ENCODE measurements at places on chromosomes 4 and X.
A peak's percentile ranks its signal among the peaks of the same experiment; 100 is the strongest.

DNA sequence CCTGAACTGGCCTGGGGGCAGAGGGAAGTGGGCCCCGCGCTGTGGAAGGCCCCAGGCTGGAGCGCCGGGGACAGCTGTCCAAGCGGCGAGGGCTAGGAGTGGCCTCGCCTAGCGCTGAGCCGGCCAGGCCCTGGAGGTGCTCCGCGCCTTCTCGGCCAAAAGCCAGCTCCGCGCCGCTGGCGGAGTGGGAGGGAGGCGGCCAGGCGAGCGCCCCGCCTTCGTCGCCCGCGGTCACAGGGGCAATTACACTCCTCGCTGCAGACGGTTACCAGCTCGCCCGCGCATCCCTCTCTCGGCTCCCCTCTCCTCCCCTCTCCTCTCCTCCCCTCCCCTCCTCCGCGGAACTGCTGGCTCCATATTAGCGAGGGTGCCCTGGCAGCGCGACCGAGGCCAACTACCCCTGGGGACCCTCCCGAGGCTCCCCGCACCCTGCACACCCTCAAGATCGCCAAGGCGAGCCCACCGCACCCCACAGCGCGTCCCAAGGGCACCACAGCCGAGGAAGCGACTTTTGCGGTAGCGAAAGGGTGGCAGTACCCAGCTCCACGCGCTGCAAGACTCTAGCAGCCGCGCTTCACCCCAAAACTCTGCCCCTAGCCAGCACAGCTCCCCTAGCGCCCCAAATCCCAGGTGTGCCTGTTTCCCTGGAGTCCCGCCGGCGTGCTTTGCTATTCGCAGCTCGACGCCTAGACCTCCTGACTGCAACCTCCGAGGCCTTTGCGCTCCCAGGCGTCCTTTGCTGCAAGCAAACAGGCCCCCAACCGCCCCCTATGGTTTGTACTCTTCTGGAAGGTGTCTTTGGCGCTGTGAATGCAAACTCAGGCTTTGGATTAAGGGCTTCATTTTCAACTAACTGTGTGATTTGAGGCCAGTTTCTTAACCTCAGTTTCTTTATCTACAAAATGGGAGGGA is 91.4 kb downstream of the BCOR start:
- DNase-seq = no peak

DNA sequence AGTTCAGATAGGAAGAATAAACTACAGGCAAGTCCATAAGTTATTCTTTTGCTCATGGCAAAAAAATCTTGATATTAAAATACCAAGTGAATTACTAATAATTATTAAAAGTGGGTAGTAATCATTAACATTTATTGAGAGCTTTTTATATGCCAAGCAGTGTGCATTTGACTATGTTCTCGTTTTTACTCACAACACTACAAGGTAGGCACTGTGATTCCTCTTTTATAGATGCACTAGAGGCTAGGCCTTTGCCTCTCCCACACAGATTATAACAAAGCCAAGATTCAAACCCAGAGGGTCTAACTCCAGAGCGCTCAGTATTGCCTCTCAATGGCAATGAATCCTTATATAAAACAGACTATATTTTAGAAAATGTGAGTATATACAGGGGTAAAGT is 254.2 kb downstream of the NAF1 start:
- DNase-seq = no peak

GRCh38 chr4:73866246-73866645 is 2.9 kb upstream of the CXCL1 start:
- DNase-seq = no peak

GRCh38 chrX:19563746-19564145 is 48.4 kb upstream of the MAP3K15 start:
- DNase-seq = no peak

GRCh38 chr4:127309369-127310102 is 323.2 kb upstream of the INTU start:
- DNase-seq = no peak

GRCh38 chrX:15525664-15526416 is 25.2 kb downstream of the BMX start:
- DNase-seq = no peak

DNA sequence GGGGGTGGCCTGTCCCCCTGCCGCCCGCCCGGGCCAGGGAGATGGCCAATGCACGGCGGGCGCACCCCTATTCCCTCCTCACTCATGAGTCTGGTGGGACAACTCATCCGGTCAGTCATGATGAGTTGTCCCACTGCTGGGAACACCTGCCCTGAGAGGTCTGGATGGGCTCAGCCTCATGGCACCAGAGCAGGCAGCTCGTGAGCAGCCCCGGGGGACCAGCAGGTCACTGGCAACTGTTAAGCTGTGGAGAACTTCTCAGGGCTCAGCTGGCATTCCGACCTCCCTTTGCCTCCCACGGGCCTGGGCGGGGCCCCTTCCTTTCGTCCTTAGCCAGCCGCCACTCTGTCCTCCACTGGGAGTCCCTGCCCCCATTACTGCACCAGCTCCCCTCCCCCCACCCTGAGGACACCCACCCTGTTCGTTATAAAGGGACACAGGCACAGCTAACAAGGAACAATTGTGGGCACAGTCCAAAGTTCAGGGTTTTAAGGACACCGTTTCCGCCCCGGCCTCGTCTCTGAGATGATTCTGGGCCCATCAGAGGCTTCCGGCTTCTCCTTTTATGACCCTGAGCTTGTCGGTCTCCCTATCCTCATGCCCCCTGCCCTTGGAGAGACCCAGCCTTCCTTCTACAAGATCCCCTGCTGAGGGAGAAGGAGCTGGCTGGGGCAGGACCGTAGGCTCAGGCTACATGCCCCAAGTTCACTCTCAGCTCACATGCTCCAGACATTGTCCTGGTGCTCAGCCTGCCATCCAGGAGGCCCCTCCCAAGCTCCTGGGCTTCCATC is 14.6 kb upstream of the KIAA0232 start:
- DNase-seq = no peak

DNA sequence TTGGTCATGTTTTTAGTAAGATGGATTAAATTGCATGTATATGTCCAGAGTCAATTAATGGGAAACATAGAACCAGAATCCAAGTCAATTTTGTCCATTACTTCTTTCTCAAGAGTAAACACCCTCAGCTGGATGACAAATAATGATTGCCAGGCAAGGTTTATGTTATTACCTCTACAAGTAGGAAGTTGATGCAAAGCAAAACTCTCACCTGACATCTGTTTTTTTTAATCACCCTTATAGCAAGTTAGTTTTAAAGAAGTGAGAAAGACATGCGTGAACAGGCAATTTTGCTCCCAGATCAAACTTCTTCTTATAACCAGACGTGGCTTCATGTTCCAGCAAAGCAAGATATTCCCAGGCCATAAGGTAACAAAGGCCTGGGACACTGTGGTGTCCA is 348.5 kb upstream of the FTHL17 start:
- no peak for DNase-seq

DNA sequence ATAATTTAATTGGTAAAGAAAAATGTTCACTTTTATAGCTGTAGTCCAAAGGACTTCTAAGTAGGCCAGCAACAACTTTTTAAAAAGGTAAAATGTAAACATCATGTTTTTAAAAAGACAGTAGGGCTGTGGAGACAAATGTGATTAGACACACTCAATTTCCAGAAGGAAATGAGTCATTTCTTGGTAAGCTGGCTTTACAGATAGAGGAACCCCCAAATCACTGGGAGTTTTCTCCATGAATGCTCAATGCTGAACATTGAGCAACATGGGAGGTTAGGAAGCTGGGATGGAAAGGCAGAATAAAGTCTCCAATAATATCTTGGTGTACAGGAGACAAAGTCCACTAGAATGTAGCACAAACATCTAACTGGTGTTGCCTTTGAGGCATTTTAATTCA is 121.3 kb downstream of the NWD2 start:
- no peak for DNase-seq

GRCh38 chrX:3379111-3379510 is 32.7 kb upstream of the MXRA5 start:
- DNase-seq = no peak

GRCh38 chr4:145868637-145869409 is 69.8 kb downstream of the ZNF827 start:
- no peak for DNase-seq

GRCh38 chrX:140697618-140698017 is 11.9 kb upstream of the LINC00632 start:
- DNase-seq = no peak

GRCh38 chr4:89570931-89571330 is 263.3 kb upstream of the GPRIN3 start:
- DNase-seq = no peak

GRCh38 chr4:8655411-8656184 is 63.0 kb downstream of the CPZ start:
- DNase-seq = no peak

DNA sequence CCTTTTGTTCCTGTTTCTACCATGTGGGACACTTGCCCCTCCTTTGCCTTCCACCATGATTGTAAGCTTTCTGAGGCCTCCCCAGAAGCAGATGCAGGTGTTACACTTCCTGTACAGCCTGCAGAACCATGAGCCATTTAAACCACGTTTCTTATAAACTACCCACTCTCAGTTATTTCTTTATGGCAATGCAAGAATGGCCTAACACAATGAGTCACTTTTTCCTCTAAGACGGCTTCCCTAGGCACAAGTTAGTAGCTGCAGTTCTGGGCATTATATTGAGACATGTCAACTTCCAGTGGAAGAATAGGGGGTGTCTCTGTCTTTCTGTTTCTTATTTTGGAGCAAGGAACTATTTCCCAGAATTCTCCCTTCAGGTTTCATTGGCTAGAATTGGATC is 32.9 kb upstream of the DIPK2B start:
- DNase-seq = no peak

GRCh38 chr4:89538886-89539285 is 231.3 kb upstream of the GPRIN3 start:
- no peak for DNase-seq

DNA sequence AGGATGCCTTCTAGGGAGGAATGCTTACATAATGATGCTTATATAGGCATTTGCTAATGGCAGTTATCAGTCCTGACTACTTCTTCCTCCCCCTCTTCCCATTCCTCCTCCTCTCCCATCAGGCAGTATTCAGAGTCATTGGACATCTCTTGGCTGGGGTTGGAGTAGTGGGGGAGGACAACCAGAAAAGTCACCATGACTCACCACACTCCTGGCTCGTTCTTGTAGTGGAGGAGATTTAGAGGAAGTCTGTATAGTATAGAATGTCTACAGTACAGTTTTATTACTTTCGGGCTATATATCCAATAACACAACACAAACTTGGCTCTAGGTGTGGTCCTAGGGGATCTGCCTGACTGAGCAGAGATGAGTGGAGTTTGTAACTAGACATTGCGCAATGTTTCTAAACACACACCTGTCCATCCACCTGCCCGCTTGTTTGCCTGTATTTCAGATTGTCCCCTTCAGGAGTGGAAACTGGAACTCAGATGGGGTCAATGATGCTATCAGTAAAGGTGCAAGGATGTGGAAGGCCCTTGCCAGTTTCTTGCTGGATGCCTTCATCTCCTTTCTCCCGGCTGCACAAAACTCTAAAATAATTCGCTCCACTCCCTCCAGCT is 27.9 kb upstream of the KIAA1210 start:
- DNase-seq = no peak

DNA sequence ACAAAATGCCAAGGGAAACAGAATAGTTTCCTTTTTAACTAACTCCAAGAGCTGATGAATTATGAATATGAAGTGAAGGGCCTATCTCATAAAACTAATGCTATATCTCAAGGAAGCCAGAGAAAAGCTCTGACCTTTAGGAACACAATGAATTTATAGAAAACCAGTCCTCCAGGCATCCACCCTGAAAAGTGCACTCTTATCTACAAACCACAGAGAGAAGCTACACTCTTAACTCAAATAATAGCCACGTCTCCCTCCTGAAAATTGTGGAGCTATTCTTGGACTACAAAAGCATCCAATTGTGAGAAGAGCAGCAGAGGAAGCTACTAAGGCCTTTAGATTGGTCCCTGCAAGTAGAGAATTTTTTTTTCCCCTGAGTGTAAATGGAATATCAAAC is 253.9 kb downstream of the IL15 start:
- no peak for DNase-seq

- DNase-seq = no peak
These were observed 54.4 kb upstream of the GPR174 start for GRCh38 chrX:79089896-79090584.

DNA sequence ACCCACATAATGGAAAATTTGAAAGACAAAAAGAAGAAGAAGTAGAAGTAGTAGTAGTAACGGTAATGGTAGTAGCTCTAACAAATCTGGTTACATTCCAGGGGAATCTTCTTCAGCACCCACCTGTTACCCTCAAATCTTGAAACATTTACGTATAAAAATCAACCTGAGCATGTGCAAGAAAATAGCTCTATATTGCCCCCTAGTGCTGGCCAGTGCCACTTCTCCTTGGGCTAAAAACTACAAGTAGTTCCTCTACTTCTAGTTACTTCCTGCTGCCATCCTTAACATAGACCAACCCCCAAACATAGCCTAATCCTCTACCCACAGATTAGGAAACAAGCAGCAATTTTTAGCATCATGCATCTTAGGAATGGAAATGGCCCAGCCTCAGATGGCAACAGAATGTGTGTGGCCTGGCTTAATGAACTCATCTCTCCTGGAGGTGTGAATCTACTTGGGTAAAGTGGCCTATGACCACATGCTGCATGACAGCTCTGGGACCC is 3.1 kb downstream of the PDGFC start:
- peak; percentile 78 for DNase-seq

GRCh38 chr4:91116861-91117260 is 989.7 kb downstream of the CCSER1 start:
- peak; percentile 7 for DNase-seq

GRCh38 chrX:264634-265455 is 16.3 kb upstream of the PLCXD1 start:
- no peak for DNase-seq

- no peak for DNase-seq
These were observed 337.5 kb upstream of the CASK start for GRCh38 chrX:42260854-42261253.

- no peak for DNase-seq
These were observed 49.9 kb downstream of the IL15 start for GRCh38 chr4:141686146-141686775.

DNA sequence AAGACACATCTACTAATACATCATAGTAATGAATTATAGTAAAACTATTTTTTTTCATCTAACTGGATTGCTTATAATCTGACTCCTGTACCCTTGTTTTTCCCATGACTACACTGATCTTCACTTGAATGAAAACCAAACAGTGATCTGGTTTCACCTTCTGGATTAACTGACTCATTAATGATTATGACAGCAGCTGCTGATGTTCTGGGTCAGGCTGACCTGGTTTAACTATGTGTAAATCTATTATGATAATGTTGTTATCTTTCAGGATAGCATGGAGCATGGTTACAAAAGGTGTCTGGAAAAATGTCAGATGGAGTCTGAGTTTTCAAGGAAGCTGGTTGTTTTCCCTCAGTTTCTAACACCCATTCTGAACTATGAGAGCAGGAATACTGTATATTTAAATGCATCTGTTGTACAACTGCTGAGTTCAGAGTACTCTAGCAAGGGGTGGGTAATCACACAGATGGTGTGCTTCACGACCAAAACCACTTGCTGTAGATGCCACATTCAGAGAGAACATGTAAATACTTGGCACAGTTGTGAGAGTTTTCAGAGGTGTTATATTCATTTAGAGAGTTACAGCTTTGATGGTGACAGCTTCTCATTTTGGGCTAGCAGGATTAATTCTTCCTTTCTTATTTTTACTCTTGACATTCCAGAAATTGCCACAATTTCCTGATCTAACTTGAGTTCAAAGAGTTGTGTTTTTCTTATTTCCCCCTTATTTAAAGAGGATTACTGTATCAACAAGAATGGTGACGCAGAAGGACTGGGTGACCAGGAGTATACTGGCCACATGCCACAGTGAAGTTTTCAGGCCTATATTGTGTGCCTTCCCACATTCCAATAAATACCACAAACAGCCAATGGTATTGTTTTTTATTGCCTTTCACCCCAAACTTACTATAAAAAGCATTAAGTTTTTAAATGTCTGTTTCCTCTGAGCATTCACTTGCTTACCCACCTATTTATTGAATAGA is 249.7 kb upstream of the TET2 start:
- no peak for DNase-seq

GRCh38 chrX:120304256-120304655 is 7.0 kb downstream of the TMEM255A start:
- DNase-seq = no peak
